ENCODE measurements at places on chromosomes 2 and 18.

GRCh38 chr2:42918041-42918440 lies 125.7 kb upstream of the HAAO start:
- DNase-seq, result no peak

GRCh38 chr2:234372506-234372905 lies 124.4 kb downstream of the ARL4C start:
- DNase-seq, result no peak

GRCh38 chr2:174791746-174792280 lies 27.5 kb upstream of the CHRNA1 start:
- no peak for DNase-seq

- no peak for DNase-seq
Observed at GRCh38 chr2:105176429-105176828, 65.1 kb upstream of the GPR45 start.

GRCh38 chr18:11284811-11285210 lies 135.4 kb upstream of the PIEZO2 start:
- DNase-seq, result no peak

GRCh38 chr2:171086352-171087290 lies 74.1 kb downstream of the TLK1 start:
- no peak for DNase-seq

DNA sequence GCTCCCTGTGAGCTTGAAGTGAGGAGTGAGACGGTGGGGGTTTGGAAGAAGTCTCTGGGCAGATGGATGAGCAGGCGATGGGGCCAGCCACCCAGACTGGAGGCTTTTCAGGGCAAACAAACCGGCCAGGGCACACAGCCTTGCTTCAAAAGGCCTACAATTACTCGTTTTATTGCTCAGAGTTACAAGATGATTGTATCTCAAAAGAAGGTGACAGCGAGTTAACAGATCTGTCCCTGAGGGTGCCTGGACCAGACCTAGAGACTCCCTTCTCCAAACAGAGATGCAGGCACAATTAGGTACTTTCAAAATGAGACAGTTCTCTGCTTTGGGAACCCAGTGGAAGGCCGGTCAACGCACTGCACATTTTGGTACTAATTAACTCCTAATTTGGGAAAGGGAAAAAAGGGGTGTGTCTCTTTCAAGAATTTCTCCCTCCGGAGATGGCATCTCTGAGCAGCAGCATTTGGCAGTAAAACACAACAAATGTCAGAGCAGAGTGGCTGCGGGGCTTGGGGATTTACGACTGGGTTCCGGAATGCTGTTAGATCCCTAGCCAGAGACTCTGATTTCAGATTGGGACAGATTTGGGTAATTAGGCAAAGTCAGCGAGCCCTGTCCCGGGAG lies 226.7 kb downstream of the TTC32 start:
- no peak for DNase-seq

GRCh38 chr2:46826569-46827245 lies 88.9 kb downstream of the MCFD2 start:
- DNase-seq, result no peak

DNA sequence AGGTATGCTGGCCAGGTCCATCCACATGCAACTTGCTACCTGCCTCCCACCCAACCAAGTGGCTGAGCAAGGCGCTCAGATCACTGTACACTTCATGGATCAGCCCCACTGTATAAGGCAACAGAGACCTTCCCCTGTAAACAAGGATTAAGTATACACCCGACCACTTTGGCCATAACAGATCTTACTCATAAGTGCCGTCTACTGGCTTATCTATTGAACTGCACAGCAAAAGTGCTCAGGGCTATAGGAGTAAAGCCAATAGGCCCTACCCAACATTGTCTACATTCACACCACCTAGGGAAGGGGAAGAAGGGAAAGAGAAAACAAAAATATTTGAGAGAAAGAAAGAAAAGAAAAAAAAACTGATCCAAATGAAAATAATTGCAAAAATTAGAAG lies 663.9 kb upstream of the LRRTM1 start:
- DNase-seq, result no peak

GRCh38 chr18:50183556-50183955 lies 11.4 kb downstream of the MYO5B start:
- DNase-seq, result no peak

DNA sequence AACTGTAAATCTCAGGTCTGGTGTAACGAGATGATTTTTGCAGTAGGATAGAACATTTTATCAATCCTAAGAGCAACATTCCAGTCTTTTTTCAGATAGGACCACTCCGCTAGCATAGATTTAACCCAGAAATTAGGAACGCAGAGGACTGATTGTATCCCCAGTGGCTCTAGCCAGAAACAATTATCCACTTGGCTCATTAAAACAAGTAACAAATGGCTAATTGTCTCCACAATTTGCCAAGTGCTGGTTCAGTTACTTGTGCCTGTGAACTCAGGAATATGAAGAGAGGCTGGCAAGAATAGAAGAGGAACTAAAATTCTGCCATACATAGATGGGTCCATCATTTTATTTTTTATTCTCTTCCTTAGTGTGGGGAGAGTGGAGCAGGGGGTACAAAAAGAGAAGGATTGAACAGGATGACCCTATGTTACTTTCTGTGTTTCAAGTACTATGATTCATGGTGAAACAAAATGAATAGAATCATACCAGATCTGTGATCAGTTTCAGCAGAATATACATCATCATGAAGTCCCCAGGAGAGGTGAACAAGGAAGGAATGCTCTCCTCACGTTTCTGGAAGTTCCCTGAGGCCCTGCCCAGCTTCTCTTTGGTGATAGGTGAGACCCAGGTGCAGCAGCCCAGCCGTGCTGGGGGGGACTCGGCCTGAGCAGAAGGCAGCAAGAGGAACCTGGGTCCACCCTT lies 121.6 kb downstream of the ARL4C start:
- no peak for DNase-seq

- DNase-seq, result no peak
Observed at GRCh38 chr2:76159042-76159648, 448.4 kb upstream of the GCFC2 start.

GRCh38 chr2:218396688-218397462 lies 2.8 kb upstream of the CTDSP1 start:
- no peak for DNase-seq

- no peak for DNase-seq
Observed at GRCh38 chr2:20145497-20146193, 79.3 kb downstream of the SDC1 start.

GRCh38 chr2:64165706-64166105 lies 21.5 kb upstream of the PELI1 start:
- no peak for DNase-seq

GRCh38 chr18:13502585-13502984 lies 223.8 kb downstream of the FAM210A start:
- no peak for DNase-seq

GRCh38 chr2:211487733-211488132 lies 931.3 kb downstream of the CPS1 start:
- DNase-seq, result no peak

DNA sequence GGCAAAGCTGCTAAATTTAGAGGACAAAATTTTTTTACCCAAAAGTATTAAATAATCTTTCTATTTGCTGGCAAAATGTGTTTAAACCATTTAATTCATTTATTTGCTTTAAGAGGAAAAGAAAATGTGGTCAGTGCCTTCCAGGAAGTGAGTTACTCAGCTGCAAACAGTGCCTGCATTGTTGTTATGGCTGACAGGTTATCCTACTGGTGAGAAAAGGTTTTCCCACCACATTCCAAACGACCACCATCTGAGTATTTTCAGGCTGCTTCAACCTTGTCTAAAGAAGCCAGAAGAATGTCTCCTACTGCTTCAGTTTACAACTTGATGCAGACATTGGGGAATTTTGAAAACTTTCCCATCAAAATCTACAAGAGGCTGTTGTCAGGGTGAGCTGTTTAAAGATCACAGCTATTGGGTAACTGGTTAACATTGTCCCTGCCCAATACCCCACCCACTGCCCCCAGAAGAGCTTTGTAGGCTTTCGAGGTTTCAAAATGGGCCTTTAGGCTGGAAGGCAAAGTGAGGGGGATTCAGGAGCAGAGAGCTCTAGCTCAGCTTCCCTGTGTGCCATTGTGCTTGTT lies 461.3 kb upstream of the FANCL start:
- no peak for DNase-seq

DNA sequence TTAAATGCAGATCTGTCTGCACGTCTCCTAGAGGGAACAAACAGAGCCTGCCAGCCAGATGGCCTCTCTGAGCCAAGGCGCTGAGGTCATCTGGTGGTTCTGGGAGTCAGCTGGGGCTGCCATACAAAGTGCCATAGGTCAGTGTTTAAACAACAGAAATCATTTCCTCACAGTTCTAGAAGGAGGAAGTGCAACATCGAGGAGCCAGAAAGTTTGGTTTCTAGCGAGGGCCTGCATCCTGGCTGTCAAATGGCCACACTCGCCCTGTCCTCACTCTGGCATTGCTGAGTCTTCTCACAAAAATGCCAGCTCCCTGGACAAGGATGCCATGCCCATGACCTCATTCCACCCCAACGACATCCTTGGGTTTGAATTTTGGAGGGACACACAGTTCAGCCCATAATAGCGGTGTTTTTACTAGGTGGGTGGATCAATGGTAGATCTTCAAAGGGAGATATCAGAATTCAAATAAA lies 59.6 kb downstream of the MYT1L start:
- no peak for DNase-seq

DNA sequence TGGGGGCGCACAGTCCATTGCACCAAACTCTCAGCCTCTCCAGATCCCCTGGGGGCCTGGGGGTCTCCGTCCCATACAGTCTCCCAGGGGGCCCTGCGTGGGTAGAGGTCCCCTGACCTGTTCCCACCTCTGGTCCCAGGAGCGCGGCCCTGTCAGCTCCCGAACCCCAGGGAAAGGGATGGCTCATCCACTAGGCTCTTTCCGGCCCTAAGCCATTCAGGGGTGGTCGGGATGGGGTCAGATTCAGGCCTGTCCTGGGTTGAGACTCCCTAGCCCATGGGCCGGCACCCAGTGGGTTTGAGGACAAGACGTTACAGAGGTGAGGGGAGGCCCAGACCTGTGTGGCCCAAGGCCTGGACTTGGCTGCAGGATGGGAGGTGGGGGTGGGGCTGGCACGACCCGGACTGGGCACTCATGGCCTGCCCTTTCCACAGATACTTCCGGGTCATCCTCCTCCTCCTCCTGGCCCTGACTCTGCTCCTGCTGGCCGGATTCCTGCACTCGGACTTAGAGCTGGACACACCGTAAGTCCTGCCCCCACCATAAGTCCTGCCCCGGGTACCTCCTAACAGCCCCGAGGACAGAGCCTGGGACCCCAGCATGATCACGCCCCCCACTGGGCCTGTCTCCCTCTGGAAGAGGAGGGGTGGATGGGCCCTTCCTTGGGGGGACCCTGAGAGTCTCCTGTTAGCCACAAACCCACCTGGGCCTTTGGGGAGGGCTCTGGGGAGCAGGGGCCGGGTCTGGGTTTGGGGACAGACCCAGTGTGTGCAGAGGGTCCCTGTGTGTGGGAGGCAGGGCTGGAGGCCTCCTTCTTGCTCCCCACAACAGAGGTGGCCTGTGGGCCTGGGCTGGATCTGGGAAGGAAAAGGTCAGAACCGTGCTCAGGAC lies 10.1 kb upstream of the NEU4 start:
- DNase-seq, result no peak

GRCh38 chr2:118535171-118535817 lies 312.2 kb downstream of the EN1 start:
- no peak for DNase-seq

GRCh38 chr2:217250013-217250524 lies 390.2 kb upstream of the TNP1 start:
- DNase-seq, result no peak

DNA sequence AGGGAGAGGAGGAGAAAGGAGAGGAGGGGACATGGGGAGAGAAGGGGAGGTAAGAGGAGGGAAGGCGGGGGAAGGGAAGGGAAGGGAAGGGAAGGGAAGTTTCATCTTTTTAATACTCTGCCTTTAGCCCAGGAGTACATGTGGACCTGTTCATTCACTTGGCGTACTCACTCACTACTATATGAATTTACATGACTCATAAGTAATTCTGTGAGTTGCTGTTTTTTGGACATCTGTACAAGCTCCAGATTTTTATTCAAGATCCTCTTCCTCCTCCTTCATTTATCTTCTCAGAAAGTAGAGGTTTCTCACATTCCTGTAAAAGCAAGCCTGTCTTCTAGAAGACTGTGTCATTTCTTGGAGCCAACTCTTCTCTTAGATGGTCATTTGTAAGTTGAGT lies 84.6 kb downstream of the RDH14 start:
- no peak for DNase-seq

DNA sequence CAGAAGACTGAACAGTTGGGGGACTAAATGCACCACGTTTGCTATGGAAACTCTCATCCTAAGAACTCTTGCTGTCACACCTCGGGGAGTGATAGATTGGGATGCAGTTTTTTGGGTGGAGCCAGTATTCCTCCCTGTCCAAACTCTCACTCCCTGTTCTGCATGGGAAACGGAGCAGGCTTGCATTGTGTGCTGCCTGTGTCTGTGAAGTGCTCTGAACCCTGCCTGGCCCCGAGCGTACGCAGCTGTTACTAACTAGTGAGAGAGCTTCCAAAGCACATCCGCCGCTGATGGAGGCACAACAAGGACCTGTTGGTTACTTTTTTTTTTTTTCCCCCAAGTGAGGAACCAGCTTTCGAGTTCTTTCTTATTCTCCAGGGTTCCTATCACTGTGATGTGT lies 195.5 kb downstream of the ANAPC1 start:
- DNase-seq, result no peak

DNA sequence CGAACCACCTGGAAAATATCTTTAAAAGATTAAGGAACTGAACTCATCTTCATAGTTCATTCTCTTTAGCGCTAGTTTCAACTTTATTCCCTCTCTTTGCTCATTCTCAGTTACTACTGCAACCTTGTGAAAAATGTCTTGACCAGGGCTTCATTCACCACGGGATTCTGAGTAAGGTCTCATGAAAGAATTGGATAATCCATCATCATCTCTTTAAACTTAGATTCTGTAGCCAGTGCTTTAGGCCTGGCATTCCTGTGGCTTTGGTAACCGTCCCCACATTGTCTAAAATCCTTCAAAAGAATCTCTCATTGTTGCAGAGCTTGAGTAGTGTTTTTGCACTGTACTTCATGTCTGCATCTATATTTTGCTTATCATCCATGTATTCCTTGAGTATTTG lies 229.5 kb downstream of the ETAA1 start:
- DNase-seq, result no peak

- no peak for DNase-seq
Observed at GRCh38 chr2:191166756-191167445, 16.1 kb upstream of the STAT4 start.

GRCh38 chr2:113138428-113139322 lies 11.3 kb downstream of the IL1RN start:
- DNase-seq, result no peak

DNA sequence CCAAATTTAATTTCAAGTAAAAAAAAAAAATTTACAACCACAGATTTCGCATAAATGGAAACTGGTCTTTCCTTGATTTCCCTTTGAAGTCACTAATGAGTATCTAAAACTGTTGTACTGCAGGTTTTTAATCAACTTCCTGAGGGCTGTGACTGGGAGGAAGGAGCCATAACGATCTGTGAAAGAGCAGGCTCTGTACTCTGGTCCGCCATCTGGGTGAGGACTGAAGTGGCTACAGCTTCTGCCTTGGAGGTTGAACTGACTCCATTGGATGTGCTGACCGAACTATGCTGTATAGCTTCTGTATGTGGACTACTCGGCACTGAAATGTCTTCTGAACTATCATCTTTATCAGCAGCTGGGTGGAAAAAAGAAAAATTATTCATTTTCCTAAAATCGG lies 69.3 kb upstream of the CHN1 start:
- no peak for DNase-seq

- DNase-seq, result no peak
Observed at GRCh38 chr2:221708902-221709301, 136.8 kb upstream of the EPHA4 start.

Measured in stimulated activated CD4-positive, alpha-beta T cell treated with anti-CD3 and anti-CD28 coated beads, TNF-alpha, amount 100 ng/mL, for 48 hours (primary cell).